ENCODE measurements at places on chromosomes 13 and 19. TPM values are rescaled to one million over a fixed set of nuclear protein-coding genes. Genes with fewer than 3 reads are reported as not detected.

- no peak for DNase-seq
Observed at GRCh38 chr13:26784704-26785639, 24.4 kb upstream of the GPR12 start.

SBNO2 gene
- total RNA-seq, result 40.5 TPM

GRCh38 chr13:27043013-27043412 is 128.6 kb downstream of the USP12 start:
- DNase-seq, result peak; percentile 96

DNA sequence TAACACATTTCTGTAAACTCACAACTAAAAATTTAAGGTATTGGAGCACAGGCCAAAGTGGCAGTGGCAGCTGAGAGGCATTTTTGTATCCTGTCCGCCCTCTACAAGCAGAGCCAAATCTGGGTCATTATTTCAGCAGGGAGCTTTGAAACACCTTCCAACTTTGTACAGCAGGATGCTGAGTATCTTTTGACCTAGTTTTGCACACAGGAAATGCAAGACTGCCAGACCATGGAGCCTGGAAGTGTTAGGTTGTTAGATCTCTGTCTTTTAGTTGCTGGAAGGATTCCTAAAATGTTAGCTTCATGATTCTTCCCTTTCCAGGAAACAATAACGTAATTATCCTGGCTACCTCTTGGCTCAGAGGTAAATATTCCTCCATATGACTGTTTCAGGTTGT is 148.6 kb upstream of the ATXN8OS start:
- DNase-seq, result no peak

CYP4F11 gene
- 2.6 TPM for total RNA-seq

ZNF221 gene
- 13.7 TPM for total RNA-seq

DNA sequence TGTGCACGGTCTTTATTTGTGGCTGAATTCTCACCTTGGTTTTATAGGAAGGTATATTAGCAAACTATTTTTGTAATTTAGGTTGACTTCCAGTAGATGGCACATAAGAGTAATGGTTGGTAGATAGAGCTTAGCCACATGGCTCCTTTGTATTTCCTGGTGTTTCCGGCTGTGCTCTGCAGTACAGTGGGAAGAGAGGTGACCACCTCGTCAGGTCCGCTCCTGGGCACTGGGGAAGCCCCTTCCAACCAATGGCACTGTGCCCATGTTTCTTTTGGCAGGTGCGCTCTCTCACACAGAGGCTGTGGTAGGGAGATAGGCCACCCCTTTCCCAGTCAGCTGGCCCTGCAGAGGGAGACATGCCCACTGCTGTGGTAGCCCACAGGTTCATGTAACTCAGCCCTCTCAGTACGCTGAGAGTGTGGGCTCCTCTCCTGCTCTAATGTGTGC is 74.3 kb upstream of the ATP12A start:
- DNase-seq, result peak; percentile 39

DIAPH3 gene
- 19.1 TPM for total RNA-seq

DNA sequence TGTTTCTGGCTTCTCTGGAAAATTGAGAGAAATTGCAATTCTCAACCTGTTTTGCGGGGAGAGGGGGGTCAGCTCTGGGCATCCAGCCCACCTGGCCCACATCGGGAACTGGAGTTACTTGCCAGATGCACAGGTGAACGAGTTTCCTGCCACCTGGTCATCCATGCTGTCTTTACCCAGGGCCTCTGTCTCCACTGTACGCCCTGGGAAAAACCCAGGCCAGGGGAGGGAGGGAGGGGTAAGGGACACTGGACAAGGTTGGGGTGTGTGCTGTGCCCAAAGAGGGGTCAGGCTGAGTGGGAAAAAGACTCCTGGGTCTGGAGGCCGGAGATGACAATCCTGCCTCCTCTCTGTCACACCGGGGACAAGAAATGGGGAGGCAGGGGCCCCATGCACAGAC is 307.6 kb downstream of the ZNF536 start:
- no peak for DNase-seq

DNA sequence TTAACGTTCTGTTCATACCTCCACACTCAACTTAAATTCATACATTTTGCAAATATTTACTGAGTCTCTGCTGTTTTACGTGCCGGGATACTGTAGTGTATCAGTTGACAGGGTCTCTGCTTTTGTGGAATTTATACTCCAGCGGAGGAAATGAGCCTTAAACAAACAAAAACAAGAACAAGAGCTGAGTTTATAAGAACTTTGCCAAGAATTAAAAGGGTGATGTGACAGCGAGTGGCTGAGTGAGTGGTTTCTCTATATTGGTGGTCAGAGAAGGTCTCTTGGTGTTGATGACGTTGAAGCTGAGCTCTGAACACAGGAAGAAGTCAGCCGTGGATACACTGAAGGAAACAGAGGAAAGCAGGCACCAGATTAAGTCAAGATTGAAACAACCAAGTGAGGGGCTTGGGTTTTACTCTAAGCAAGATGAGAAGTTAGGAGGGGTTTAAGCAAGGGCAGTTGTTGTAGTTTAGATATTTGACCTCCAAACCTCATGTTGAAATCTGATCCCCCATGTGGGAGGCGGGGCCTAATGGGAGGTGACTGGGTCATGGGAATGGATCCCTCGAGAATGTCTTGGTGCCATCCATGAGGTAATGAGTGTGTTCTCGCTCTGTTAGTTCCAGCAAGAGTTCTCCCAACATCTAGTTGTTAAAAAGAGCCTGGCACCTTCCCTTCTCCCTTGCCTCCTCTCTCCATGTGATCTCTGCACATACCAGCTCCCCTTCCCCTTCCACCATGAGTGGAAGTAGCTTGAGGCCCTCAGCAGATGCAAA is 248.3 kb downstream of the DCLK1 start:
- DNase-seq, result peak; percentile 69

VSTM1 gene
- total RNA-seq, result not detected

GSX1 gene
- total RNA-seq, result not detected

DNA sequence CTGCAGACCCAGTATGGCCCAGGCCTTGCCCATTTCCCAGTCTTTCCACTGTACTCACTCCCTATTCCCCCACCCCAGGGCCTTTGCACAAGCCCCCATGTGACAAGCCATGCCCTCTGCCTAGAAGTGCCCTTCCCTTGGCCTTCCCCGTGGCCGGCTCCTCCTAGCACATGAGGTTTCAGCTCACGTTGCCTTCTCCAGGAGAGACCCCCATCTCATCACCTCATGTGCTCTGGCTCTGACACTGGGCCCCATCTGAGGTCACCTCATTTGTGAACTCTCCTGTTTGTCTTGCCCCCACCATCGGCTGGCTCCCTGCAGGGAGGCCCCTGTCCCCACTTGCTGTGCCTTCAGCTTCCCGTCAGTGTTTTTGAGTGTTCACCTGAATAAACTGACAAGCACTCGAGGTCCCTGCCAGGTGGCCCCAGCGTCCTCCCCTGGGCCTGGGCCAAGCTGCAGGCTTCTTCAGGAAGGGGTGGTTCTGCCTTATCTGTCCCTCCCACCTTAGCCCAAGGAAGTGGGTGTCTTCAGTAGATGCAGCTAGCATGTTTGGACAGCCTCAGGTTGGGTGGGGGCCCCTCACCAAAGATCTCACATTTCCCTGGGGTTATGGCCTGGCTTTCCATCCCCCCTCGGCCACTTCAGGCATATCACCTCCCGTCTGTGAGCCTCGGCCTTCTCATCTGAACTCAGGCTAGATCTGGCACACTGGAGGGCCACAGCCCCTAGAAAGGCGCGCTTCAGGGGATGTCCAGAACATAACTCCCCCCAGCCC is 3.8 kb upstream of the SLC25A42 start:
- no peak for DNase-seq

GRCh38 chr19:888581-889385 is 4.2 kb downstream of the MED16 start:
- no peak for DNase-seq

SIGLECL1 gene
- total RNA-seq, result not detected

GRCh38 chr13:59543418-59543817 is 620.3 kb downstream of the DIAPH3 start:
- DNase-seq, result no peak

GRCh38 chr13:59495299-59495698 is 668.4 kb downstream of the DIAPH3 start:
- DNase-seq, result no peak

DNA sequence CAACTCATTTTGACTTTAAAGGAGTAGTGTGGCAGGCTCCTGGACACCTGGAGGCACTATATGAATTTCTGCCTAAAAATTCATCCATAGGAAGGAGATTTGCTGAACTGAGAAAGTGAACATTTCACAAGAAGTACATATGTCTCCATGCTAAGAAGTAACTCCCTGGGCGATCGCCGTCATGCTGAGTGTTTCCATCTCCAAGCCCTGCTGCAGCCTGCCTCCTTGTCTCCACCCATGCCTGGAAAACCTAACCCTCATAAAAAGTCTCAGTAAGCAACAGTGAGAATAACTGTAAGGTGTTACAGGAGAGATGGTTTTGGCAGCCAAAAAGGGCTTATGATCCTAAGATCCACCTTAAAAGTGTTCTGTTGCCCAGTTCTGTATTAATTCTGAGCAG is 251.3 kb downstream of the SHISA2 start:
- DNase-seq, result no peak

GRCh38 chr13:35378939-35379338 is 97.5 kb downstream of the MAB21L1 start:
- peak; percentile 13 for DNase-seq

GRCh38 chr13:73738626-73739025 is 395.6 kb downstream of the KLF12 start:
- DNase-seq, result no peak

DNA sequence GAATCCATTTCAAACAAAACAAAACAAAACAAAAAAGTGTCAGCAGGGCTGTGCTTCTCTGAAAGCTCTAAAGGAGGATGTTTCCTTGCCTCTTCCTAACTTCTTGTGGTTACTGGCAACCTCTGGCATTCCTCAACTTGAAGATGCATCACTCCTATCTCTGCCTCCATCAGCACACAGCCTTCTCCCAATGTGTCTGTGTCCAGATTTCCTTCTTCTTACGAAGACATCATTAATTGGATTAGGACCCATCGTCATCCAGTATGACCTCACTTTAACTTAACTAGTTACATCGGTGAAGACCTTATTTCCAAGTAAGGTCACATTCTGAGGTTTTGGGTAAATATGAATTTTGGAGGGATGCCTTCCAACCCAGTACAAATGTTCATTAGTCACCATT is 33.8 kb upstream of the GTF2F2 start:
- DNase-seq, result no peak

DNA sequence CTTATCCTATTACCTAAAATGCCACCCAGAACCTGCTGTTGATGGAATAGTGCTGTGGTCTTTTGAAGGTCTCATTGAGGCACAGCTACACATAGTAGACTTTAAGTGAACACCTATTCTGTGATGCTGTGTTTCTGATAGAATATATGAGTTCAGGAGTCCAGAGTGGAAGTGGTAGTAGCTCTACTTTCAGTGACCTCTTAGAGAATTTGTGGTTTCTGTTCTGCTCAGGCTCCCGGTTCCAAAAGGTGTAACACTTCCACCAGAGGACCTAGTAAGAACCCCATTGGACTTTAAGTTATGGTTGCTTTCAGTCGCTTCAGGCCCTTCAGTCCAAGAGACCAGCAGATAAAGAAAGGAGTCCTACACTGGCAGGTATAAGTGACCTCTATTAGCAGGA is 11.4 kb upstream of the MYCBP2 start:
- DNase-seq, result no peak

DNA sequence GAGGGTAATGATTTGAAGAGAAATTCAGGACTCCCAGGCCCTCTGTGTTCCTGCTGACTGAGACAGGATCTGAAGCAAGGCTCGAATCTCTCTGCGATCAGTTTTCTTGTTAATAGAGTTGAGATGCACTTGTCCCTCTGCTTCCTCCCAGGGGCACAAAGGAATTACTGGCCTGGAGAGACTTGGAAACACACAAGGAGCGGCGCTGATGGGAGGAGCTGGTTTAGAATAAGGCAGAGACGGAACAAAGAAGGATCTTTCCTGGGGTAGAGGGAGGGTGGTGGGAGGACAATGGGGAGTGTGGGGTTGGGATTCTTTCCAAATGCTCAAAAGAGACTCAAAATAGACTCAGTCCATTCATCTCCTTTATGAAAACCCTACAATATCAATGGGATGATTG is 719.1 kb downstream of the UQCRFS1 start:
- no peak for DNase-seq

TDRD12 gene
- total RNA-seq, result not detected

DNA sequence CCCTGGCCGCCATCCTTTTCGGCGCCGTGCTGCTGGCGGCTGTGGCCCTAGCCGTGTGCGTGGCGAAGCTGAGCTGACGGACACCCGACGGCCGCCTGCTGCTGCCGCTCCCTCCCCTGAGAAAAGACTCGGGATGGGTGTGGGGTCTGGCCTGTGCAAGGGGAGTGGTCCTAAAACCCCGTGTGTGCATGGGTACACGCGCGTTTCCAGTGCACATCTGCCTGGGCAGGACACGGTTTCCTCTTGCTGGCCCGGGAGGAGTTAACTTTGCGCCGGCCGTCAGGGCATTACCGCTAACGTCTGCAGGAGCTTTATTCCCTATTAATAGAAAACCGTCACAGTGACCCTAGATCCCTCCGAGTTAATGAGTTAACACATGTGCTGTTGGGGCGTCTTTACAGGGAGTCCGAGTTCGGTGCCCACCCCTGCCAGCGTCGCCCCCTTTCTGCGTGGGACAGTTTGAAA is 1.3 kb downstream of the RGS9BP start:
- no peak for DNase-seq

PPP1R13L gene
- 32.8 TPM for total RNA-seq

- DNase-seq, result no peak
Observed at GRCh38 chr19:1393841-1394240, 7.5 kb downstream of the GAMT start.

DNA sequence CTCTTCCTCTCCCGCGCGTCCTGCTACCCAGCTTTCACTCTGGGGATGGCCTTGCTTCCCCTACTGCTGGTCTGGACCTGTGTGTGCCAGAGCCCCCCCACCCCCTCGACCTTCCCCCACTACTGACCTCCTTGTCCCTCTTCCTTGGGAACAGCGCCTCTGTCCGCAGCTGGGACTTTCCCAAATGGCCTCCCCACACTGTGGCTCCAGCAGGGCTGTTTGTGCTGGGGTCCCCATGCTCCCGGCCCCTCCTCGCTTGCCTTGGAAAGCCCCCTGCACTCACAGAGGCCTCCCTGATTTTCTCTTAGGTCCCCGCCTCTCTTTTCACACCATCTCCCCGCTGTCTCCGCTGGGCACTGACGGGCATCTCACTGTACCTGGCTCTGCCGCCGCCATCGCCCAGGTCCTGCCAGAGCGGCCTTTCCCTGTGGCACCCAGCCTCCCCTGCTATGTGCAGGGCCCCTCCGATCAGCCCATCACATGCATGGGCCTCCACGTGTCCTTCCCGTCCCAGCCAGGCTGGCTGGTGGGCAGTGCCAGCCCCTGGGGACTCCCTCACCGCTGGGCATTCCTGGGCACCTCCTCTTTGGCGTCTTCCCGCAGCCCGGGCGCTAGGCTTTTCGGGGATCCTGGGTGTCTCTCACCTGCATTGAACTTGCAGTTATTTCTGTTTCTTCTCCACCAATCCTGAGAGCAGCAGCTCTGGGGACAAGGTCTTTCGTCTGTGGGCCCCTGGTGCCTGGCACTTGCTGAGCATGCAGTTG is 118.7 kb downstream of the ATP11A start:
- no peak for DNase-seq
